ENCODE measurements at places on chromosomes 12 and 14. TPM values are rescaled to one million over a fixed set of nuclear protein-coding genes. Genes with fewer than 3 reads are reported as not detected.

KCNH3 gene
- total RNA-seq, result 0.49 TPM

MYH7 gene
- total RNA-seq, result 84.4 TPM

TMEM253 gene
- total RNA-seq, result 0.39 TPM

- peak; percentile 7 for DNase-seq
Observed at GRCh38 chr14:77707355-77707723, 484 bp downstream of the ALKBH1 start.

DNA sequence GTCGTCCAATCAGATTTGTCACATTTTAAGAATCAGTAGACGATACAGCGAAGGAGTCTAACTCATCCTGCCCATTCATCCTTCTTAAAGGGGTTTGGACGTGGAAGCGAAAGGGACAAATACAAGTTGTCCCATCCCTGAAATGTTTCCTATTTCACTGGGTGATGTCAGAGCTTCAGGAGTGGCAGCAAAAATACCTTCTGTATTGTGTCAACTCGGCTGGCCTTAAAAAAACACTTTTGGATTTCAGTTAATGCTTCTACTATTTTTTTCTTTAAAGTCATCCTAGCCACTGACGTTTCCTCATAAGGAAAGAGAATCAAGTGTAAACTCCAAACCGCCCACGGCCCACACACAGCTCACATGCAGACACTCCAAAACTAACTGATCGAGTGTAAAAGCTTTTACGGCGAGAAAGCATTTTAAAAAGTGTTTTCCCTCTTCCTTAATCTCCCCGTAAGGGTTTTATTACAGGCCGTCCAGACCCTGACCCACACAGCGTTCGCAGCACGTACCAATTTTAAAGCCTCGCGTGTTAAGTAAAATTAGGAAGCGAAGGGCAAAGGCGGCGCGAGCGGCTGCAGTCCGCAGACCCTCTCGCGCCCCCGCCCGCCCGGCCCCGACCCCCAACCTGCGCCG lies 593 bp downstream of the CFL2 start:
- DNase-seq, result peak; percentile 68

DNA sequence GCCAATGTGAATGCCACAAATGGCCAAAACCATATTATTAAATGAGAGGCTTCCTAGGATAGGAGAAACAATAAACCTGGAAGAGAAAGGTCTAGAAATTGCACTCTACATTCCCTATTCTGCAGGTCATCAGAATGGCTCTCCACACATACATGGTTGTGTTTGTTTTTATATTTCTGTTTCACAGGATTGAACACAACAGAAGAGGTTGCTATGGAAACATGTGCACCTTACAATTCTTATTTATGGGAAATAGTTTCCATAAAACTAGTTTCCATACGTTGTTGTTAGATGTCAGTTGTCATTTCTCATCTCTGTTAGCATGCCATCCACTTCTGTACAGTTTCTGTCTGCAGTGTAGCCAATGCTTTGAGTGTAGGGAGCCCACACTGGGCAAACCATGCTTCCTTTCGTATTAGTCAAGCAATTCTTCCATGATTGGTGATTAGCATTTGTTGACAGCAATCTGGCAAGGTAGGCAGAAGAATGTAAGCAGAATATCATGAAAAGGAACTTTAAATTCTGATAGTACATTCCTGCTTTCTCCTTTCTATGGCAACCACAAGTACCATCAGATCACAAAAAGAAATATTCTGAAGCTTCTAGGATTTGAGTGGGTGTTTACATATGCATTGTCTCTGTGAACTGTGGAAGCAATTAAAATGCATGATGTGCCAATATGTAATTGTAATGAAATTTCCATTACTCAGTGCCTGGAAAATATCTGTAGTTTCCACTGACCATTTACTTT lies 141.6 kb upstream of the AVPR1A start:
- peak; percentile 49 for DNase-seq

DNA sequence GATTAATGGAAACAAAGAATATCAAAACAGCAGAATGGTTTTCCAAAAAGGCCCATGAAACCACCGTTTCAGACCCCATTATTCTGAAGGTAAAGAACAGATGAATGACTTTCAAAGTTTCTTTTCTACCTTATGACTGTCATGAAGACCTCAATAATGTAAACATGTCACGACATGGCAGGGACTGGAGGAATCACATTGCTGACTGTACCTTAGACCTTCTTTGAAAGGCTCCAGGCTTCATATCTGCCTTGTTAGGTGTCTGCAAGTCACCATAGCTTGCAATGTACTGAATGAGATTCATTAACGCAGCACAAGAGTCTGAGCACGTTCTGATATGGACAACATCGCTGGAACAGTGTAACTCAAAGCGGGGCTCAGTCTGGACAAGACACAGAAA lies 52.2 kb downstream of the ATG2B start:
- no peak for DNase-seq

GRCh38 chr12:105335856-105336255 lies 5.4 kb downstream of the C12orf75 start:
- no peak for DNase-seq

GRCh38 chr14:32720927-32721326 lies 217.8 kb upstream of the NPAS3 start:
- DNase-seq, result peak; percentile 51

DNA sequence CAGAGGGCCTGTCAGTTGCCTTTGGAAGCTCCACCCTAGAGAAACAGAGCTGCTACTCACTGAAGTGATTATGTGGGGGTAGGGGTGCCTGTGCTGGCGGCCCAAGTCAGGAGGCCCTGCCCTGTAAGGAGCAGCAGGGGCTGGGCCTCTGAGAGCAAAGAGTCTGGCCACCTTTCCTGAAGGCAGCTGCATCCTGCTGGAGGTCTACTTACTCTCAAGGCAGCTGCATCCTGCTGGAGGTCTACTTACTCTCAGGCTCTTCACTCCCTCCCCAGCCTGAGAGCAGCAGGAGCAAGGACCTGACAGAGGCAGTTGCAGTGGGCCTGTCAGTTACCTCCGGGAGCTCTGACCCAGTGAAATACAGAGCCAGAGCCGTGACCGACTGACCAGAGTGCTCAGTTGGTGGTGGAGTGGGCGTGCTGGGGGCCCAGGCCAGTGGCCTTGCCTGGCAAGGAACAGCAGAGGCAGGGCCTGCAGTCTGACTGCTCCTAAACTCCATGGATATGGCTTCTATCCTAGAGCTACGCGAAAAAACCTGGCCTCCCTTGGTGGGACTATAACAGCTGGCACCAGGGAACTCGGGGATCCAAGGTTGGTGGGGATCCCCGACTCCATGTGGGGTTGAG lies 32.3 kb downstream of the RAD51B start:
- no peak for DNase-seq

DNA sequence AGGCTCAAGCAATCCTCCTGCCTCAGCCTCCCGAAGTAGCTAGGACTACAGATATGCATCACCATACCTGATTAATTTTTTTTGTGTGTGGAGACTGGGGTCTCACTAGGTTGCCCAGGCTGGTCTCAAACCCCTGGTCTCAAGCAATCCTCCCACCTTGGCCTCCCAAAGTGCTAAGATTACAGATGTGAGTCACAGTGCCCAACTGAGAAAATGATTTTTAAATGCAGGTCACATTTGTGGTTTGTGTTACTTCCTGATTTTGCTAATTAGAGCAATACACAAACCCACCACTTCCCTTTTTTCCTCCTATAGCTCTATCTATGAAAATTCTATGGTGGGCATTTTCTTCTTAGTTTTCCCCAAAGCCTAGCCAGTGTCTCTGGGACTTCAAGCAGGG lies 45.5 kb upstream of the TMEM263 start:
- DNase-seq, result no peak

DNA sequence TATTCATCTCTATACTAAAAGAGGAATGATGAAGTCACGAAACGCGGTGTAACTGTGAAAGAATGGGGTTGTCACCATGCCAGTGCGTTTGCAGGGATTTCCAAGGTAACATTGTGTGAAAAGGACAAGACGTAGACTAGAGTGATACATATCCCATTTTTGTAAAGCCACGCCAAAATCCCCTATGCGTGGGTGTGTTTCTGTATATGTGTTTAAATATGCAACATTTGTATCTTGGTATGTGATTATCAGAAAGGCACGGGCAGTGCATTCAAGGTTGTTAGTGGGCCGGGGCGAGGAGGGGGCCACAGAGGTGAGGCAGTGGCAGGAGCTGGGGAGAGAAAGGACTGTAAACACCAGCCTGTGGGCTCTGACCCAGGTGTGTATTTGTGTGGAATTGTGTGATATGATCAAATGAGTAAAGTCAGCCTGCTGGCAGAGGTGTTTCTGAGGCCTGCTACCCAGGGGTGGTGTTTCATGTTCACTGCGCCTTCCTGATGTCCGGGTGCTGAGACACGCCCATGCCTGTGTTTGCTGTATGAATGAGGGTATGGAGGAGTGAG lies 137.8 kb downstream of the ADGRD1 start:
- no peak for DNase-seq

GRCh38 chr12:32146074-32146873 lies 39.6 kb downstream of the BICD1 start:
- no peak for DNase-seq

- DNase-seq, result no peak
Observed at GRCh38 chr14:70357557-70357956, 1.9 kb downstream of the COX16 start.

Data from skin of body (tissue), 3 donors.